ENCODE measurements at places on chromosomes 1 and 21.

DNA sequence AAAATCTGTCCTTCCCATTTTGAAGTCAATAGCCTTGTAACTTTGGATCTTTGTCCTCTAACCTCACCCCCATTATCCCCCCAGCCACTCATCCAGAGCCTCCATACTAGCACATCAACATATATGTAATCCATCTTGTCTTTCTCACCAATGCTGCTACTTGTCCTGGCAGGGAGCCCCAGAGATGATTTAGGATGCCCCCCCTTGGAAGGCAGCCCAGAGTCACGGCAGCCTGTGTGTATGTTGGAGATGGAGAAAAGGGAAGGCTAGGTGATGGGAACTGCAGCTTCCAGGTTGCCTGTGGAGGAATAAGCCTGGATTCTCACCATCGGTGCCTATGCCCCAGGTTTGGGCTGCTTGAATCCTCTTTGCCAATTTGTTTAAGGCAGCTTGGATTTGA is 51.7 kb upstream of the SCMH1 start:
- no peak for DNase-seq

DNA sequence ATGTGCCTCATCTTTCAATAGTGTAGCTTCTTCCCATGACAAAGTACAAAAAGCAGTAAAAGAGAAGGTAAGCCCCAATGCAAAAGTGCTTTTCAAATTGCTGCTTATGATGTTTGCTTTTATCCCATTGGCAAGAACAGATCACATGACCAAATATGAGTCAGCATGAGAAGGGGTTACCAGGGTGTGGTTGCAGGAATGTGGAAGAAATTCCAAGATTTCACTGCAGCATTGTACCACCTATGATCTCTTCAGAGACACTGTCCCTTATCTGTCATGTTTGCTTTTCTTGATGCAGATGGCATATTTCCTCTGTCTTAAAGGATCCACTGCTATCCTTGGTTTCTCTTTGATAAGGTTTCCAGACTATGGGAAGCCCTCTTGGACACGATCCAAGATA is 1006.9 kb upstream of the PRMT6 start:
- DNase-seq: no peak

- DNase-seq: no peak
Observed at GRCh38 chr1:221851336-221851735, 109.4 kb upstream of the DUSP10 start.

- DNase-seq: no peak
Observed at GRCh38 chr1:98232678-98233077, 311.8 kb upstream of the DPYD start.

DNA sequence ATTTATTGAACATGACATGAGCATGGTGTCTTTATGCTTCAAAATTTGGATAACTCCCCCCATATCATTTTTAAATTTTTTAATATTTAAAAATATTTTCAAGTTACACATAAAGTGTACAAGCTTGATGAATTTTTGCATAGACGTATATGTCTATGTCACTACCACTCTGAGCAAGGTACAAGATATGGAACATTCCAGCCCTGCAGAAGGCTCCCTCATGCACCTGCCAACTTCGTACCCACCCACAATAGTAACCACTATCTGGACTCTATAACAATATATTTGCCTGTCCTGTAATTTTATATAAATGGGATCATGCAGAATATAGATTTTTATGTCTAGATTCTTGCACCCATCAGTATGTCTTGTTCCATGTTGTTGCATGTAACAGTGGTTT is 74.5 kb downstream of the CNST start:
- DNase-seq: no peak

- no peak for DNase-seq
Observed at GRCh38 chr1:175470078-175470477, 273.3 kb downstream of the TNR start.

DNA sequence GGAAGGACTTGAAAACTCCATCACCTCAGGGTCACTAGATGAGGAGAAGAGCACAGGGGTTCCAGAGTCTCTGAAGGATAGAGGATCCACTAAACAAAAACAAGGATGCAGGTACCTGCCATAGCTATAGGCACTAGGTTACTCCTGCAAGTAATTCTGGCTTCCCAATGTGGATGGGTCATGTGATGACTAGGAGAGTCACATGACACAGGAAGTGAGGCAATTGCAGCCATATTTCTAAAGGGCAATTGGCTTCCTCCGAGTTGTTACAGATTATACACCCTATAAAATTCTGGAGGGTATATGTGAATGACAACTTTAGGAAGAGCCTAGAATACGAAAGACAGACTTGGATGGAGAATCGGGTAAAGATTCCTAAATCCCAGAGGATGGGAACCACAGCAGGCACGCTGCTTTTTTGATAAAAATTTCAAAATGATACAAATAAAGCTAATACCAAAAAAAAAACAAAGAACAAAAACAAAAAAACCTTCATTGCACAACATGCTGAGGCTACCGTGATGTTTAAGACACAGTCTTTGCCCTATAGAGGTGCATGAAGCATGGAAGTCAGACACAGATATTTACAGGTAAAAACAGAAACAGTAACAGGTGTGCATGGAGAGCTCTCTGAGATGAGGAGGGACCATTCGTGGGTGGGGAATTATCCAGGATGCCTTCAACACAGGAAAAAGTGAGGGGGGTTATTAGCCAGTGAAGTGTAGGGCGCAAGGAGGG is 10.5 kb downstream of the MTX1 start:
- DNase-seq: no peak

GRCh38 chr1:50969611-50970508 is at the start of gene CDKN2C:
Gene CDKN2C (plus strand): TSS chr1:50970245. CDS start chr1:50970369, 124 bp downstream.
- DNase-seq: peak; percentile 85

GRCh38 chr1:225304996-225305395 is 122.8 kb downstream of the LBR start:
- no peak for DNase-seq

DNA sequence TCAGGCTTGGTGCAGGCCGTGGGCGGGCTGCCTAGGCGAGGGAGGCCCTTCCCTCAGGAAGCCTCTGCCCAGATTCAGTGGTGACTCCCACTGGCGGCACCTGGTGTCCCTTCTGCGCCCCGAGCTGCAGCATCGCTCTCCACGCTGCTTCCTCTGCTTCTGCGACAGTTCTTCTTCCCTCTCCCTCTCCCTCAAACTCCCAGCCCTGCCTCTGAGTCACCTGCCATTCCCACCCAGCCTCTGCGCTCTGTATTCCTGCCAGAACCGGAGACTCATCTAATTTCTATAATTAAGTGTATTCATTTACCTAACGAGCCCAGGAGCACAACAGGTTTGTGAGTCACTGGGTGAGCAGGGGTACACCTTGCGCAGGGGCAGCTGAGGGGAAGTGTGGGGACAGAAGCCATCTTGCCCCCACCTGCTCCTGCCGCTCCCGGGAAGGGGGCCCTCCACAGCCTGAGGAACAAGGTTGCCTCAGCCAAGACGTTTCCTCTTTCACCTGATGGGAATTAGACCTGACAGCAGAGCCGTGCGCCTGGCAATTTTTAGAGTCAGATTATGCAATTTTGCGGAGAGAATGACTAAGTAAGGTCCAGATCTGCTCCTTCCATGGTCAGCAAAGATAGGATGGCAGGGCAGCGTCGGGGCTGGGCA is 19.4 kb downstream of the KCNC4 start:
- DNase-seq: no peak

GRCh38 chr1:172708452-172708851 is 49.5 kb downstream of the FASLG start:
- no peak for DNase-seq

- no peak for DNase-seq
Observed at GRCh38 chr1:169833179-169833901, 38.6 kb upstream of the METTL18 start.

GRCh38 chr1:32770221-32770731 is 46.9 kb downstream of the YARS1 start:
- no peak for DNase-seq

DNA sequence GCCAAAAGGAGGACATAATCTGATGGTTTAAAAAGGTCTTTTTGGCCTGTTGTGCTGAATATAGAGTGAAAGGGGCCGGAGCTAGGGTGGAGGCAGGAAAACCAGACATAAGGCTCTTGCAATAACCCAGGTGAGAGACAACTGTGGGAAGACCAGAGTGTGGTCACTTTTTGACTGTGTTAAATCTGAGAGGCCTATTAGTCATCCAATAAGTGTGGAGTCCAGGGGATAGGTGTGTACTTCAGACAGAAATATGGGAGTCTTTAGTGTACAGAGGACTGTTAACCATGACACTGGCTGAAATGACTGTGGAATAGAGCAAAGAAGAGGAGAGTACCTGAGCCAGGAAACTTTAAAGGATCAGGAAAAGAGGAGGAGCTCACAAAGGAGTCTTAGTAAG is 89.3 kb downstream of the VAV3 start:
- no peak for DNase-seq

GRCh38 chr21:34100790-34101189 is 27.4 kb downstream of the MRPS6 start:
- DNase-seq: no peak

GRCh38 chr1:152141971-152142584 is 16.9 kb downstream of the RPTN start:
- peak; percentile 33 for DNase-seq

GRCh38 chr1:84379917-84380180 is 18.4 kb upstream of the DNASE2B start:
- no peak for DNase-seq

- peak; percentile 84 for DNase-seq
Observed at GRCh38 chr1:150550222-150551050, 1.2 kb downstream of the ADAMTSL4 start.
